ENCODE measurements at places on chromosomes 13 and 19. TPM values are rescaled to one million over a fixed set of nuclear protein-coding genes. Genes with fewer than 3 reads are reported as not detected.

Gene ZSCAN4
- not detected for total RNA-seq

Gene ELANE
- total RNA-seq = not detected

Gene EHD2
- 5.5 TPM for total RNA-seq

Gene DPF1
- 4.5 TPM for total RNA-seq

Gene MPV17L2
- 21.8 TPM for total RNA-seq

Gene GARIN5A
- 8.3 TPM for total RNA-seq

Gene KLC3
- total RNA-seq = 4.8 TPM

Gene OR4F17
- total RNA-seq = not detected

Gene REEP6
- 24.7 TPM for total RNA-seq

Gene COX6B2
- total RNA-seq = 0.36 TPM

Gene FFAR2
- not detected for total RNA-seq

Gene WDR62
- total RNA-seq = 35.9 TPM

Gene ZNF737
- total RNA-seq = 36.5 TPM

Gene HCN2
- 0.75 TPM for total RNA-seq

Gene TMEM59L
- total RNA-seq = 7.2 TPM

Gene GZMM
- 0.42 TPM for total RNA-seq

Gene MAB21L1
- total RNA-seq = 0.19 TPM

Gene SIX5
- total RNA-seq = 46.4 TPM

Gene ZNF600
- 13.8 TPM for total RNA-seq

Gene FGF14
- 1.2 TPM for total RNA-seq

Gene ZIM2
- not detected for total RNA-seq

Gene ZNF563
- total RNA-seq = 3.1 TPM

Gene RGL3
- 131 TPM for total RNA-seq

Gene PLK5
- 0.45 TPM for total RNA-seq

Gene HAUS8
- 6.8 TPM for total RNA-seq

Gene DMKN
- total RNA-seq = 465 TPM

Gene CPAMD8
- 18.6 TPM for total RNA-seq

Gene ARHGEF18
- 51.7 TPM for total RNA-seq

Gene ACER1
- total RNA-seq = not detected

Gene FARP1
- total RNA-seq = 280 TPM

Gene TSSK6
- 2.9 TPM for total RNA-seq

Gene YJEFN3
- 4.7 TPM for total RNA-seq

Gene ETV2
- 1.5 TPM for total RNA-seq

Gene FAM216B
- total RNA-seq = not detected

Gene C13orf46
- total RNA-seq = 0.27 TPM

Gene KHSRP
- 375 TPM for total RNA-seq

Gene FLT3
- total RNA-seq = 0.13 TPM

Gene GNG14
- not detected for total RNA-seq

Gene MBD3L3
- total RNA-seq = not detected

Gene ZNF534
- 0.62 TPM for total RNA-seq

Gene ICAM1
- total RNA-seq = 5.2 TPM

Gene GRAMD1A
- 120 TPM for total RNA-seq

Gene ERICH4
- total RNA-seq = not detected

Gene ADGRE3
- total RNA-seq = not detected

Gene GPR18
- total RNA-seq = not detected

Data from endodermal cell (in vitro differentiated cells).